ENCODE measurements at places on chromosomes 5 and 9.
A peak's percentile ranks its signal among the peaks of the same experiment; 100 is the strongest.

GRCh38 chr5:80963966-80964481, 3.9 kb downstream of the RASGRF2 start:
- peaks cover 68% of the 10 kb centered on the region for H3K4me1 ChIP-seq
- H3K27me3 ChIP-seq, result no peaks in the 10 kb centered on the region
- H3K36me3 ChIP-seq, result no peaks in the 10 kb centered on the region
- H3K27ac ChIP-seq, result peak overlapping the region; percentile 93
- peak; percentile 75 for DNase-seq

DNA sequence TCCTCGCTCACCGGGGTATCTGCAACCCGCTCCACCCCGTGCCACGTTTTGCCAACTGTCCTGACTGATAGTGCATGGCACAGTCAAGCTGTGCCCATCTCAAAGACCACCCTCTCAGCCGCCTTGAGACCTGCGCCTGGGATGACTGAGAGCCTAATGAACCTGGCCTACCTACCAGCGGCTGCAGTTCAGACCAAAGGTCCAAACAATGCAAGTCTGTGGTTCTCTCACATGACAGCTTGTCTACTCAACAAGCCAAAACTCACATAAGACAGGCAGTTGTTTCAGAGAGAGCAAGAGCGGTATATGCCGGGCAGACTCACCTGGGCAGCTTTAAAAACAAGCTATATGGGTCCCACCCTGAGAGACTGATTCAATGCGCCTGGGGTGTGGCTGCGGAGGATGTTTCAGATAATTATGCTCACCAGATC, 70.5 kb downstream of the EPB41L4B start:
- H3K27ac ChIP-seq, result peak overlapping the region; percentile 84
- H3K4me1 ChIP-seq, result peaks cover 62% of the 10 kb centered on the region
- H3K27me3 ChIP-seq, result no peaks in the 10 kb centered on the region

DNA sequence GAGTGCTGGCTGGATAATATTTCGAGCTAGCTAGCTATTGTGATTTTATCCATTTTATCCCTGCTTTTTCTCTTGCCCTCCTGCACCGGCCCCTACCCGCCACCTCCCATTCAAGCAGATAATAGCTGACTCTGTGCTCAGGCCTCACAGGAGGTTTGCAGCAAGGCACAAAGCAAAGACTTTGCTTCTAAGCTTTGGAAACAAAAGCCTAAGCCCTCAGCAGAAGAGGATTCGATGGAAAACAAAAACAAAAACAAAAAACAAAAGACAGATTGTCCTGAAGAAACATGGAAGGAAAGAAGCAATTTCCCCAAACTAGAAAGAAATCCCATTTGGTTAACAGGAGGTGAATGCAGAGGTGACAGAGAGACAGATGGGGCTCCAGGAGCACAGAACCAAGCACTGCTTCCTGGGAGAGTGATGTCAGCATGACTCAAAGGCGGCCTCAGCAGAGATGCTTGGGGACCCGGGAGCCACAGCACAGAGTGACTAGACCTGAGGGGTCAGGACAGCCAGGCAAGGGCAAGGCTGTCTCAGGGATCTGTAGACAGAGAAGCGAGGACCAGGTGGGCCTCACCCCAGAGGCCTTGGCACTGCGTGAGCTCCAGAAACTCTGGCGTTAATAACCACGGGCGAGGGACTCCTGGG, 28.4 kb downstream of the MTX3 start:
- DNase-seq, result no peak
- H3K36me3 ChIP-seq, result no peaks in the 10 kb centered on the region
- peaks cover 10% of the 10 kb centered on the region for H3K4me1 ChIP-seq
- H3K27ac ChIP-seq, result no peak overlapping the region
- H3K4me3 ChIP-seq, result no peak overlapping the region
- no peaks in the 10 kb centered on the region for H3K27me3 ChIP-seq

DNA sequence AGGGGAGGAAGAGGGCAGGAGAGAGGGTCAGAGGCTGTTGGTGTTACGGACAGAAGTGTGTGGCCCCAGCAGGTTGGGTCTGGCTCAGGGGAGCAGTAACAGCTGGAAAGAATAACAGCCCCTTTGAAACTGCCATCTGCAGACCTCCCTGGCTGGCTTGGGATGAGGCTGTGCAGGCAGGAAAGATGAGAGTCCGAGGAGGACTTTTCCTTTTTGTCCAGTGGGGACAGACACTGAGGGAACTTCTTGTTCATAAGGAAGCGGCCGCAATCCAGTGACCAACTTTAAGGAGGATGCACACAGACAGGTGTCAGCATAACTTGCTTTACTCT, 14.8 kb upstream of the PLEKHG4B start:
- no peak overlapping the region for H3K27ac ChIP-seq
- no peak for DNase-seq
- H3K27me3 ChIP-seq, result no peaks in the 10 kb centered on the region
- no peak overlapping the region for H3K4me3 ChIP-seq

DNA sequence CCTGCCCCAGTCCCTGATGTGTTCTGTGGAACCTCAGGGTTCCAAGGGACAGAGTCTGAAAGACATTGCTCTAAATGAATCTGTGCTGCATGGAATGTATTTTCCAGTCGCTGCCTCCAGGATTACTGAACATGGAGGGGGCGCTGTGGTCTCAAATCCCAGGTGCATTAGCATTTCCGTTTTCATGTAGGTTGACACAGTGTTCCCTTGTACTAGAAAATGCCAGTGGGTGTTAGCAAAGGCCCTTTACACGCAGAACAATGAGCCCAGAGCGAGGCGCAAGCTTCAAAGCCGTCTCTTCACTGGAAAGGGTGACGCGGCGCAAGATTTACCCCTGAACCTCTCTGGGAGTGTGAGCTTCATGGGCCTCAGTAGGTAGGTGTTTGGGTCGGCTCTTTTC, 308.3 kb downstream of the SLIT3 start:
- H3K36me3 ChIP-seq, result no peaks in the 10 kb centered on the region
- no peak for DNase-seq
- peaks cover 28% of the 10 kb centered on the region for H3K4me1 ChIP-seq
- H3K4me3 ChIP-seq, result no peak overlapping the region
- H3K27ac ChIP-seq, result no peak overlapping the region

DNA sequence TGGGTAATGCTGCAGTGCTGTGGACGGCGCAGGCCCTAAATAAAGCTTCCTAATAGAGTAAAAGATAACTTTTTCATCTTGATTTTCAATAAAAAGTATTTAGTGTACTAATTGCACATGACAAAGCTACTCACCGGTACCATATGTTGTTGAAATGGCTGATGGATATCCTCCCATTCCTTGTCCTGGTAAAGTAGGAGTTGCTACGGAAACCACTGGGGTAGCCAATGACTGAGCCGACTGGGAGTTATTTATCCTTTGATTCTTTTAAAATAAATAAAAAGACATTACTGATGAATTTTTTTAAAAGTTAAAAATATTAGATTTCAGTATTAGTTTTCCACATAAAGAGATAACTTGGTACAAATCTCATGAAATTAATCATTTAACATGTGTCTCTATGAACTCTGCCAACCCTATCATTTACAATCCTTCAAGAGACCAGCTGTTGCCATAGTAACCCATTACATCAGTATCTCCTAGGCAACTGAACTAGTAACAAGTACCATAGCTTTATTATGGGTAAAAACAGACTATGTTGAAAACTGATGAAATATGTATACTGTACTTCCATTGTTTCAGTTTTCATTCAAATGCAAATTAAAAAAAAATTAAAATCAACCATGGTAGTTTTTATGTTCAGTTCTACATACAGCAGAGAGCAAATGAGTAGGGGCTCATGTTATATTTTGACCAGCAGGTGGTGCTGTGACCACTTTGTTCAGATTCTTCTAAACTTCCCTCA, 153.7 kb downstream of the MEF2C start:
- H3K27ac ChIP-seq, result no peak overlapping the region
- DNase-seq, result peak; percentile 68
- no peaks in the 10 kb centered on the region for H3K27me3 ChIP-seq
- H3K36me3 ChIP-seq, result peaks cover 34% of the 10 kb centered on the region
- H3K4me1 ChIP-seq, result peaks cover 27% of the 10 kb centered on the region
- H3K4me3 ChIP-seq, result no peak overlapping the region

DNA sequence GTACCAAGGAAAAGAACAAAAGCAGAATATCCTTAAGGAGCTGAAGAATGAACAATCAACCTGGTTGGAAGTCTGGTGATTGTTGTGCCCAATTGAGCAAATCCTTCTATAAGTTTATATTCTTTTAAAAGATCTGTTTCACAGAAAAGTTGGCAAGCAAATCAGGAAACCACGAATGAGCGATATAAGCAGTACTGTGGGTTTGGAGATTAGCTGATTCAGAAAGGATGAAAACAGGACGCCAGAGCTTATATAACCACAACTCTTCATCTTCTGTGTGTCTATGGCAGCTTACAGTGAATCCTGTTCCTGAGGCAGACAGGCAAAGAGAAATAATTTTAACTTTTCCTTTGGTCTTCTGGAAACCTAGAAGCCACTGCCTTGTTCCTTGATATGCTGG, 61.7 kb downstream of the SLC38A9 start:
- H3K27me3 ChIP-seq, result no peaks in the 10 kb centered on the region
- H3K27ac ChIP-seq, result no peak overlapping the region
- H3K4me3 ChIP-seq, result no peak overlapping the region
- DNase-seq, result no peak
- H3K4me1 ChIP-seq, result peaks cover 7% of the 10 kb centered on the region

- H3K27ac ChIP-seq, result no peak overlapping the region
- H3K4me1 ChIP-seq, result peaks cover 3% of the 10 kb centered on the region
- no peaks in the 10 kb centered on the region for H3K36me3 ChIP-seq
- no peak for DNase-seq
Observed at GRCh38 chr9:90844326-90844725, 42.7 kb downstream of the SYK start.

- H3K27me3 ChIP-seq, result no peaks in the 10 kb centered on the region
- H3K4me1 ChIP-seq, result peaks cover 28% of the 10 kb centered on the region
- no peak overlapping the region for H3K4me3 ChIP-seq
- H3K36me3 ChIP-seq, result no peaks in the 10 kb centered on the region
- DNase-seq, result no peak
- H3K27ac ChIP-seq, result no peak overlapping the region
Observed at GRCh38 chr5:169445191-169445590, 138.4 kb upstream of the SPDL1 start.

- no peak overlapping the region for H3K27ac ChIP-seq
- no peak for DNase-seq
- H3K27me3 ChIP-seq, result no peaks in the 10 kb centered on the region
Observed at GRCh38 chr5:18967637-18968036, 1020.4 kb downstream of the CDH18 start.

DNA sequence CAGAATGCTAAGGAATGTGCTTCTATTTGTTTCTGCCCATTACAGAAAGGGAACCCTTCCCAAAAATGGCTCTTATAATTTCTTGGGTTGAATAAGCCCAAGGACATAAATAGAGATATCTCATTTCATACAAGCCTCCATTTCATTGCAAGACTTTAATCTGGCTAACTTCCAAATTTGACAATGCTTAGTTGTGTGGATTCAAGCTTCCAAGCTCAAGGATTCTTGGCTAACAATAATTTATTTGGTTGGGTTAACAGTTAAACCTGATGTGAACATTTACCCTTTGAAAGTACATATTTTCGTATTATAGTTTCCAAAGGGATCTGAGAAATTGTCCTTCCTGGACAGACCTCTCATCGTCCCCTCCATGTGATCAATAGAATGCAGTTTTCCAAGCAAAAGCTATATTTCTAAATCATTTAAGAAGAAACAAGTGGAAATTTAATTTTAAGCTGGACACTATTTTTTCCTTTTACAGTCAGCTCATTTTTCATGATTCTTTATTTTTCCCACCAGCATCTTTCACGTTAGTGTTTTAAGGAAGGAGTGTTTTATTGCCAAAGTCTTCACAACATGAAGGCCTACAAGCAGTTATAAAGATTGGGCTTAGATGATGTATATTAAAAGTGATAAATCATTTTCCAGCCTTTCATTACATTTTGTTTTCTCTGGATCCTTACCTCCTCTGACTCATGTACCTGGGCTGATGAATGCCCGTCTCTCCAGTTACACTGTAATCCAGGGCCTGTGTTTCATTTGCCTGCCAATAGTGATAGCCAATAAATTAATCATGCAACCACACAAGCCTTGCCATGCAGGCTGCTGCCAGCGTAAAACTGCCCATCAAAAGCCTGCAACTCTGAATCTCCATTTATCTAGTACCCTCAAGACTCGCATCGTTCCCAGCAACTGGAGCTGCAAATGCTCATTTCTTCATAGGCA, 176.7 kb downstream of the NTRK2 start:
- no peak overlapping the region for H3K27ac ChIP-seq
- no peaks in the 10 kb centered on the region for H3K36me3 ChIP-seq
- H3K4me1 ChIP-seq, result peaks cover 2% of the 10 kb centered on the region
- H3K27me3 ChIP-seq, result no peaks in the 10 kb centered on the region

GRCh38 chr5:82470185-82470994, 192.2 kb upstream of the RPS23 start:
- no peaks in the 10 kb centered on the region for H3K36me3 ChIP-seq
- no peak for DNase-seq
- H3K27me3 ChIP-seq, result no peaks in the 10 kb centered on the region
- no peak overlapping the region for H3K27ac ChIP-seq
- no peaks in the 10 kb centered on the region for H3K4me1 ChIP-seq
